ENCODE measurements at places on chromosomes 2 and 18.

GRCh38 chr2:19072161-19072560, 286.3 kb downstream of the OSR1 start:
- no peaks in the 10 kb centered on the region for H3K27me3 ChIP-seq
- no peak for DNase-seq
- no peak overlapping the region for H3K27ac ChIP-seq
- no peak overlapping the region for H3K4me3 ChIP-seq
- no peaks in the 10 kb centered on the region for H3K36me3 ChIP-seq

DNA sequence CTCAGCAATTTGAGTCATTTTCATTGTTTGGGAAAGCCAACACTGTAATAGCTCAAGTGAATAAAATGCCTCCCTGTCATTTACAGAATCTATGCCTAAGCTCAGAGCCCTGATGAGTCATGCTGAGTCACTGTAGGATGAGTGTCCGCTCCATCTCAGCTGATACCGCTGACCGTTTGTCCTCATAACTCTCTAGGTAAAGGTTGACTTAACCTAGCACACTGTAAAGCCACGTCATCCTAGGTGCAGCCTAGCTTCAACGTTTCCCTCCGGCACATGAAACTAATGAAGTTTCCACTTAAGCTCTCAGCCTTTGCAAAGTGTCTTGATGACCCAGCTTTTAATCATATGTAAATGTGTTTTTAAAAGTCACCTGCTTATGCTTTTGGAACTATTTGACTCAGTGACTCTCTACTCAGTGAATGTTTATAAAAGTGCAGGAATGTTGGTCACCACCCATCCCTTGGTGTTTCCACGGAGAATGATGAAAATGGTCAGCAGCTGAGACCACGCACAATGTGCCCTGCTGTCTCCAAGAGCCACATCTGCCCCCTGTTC, 154.0 kb downstream of the PMAIP1 start:
- no peak for DNase-seq
- no peak overlapping the region for H3K27ac ChIP-seq
- no peaks in the 10 kb centered on the region for H3K36me3 ChIP-seq
- H3K27me3 ChIP-seq: no peaks in the 10 kb centered on the region
- H3K4me1 ChIP-seq: no peaks in the 10 kb centered on the region

- H3K27me3 ChIP-seq: no peaks in the 10 kb centered on the region
- no peak overlapping the region for H3K4me3 ChIP-seq
- no peaks in the 10 kb centered on the region for H3K4me1 ChIP-seq
- H3K36me3 ChIP-seq: no peaks in the 10 kb centered on the region
- H3K27ac ChIP-seq: no peak overlapping the region
These were observed 61.2 kb upstream of the IGFBP2 start for GRCh38 chr2:216571909-216572513.

GRCh38 chr2:111139637-111140317, 19.1 kb downstream of the BCL2L11 start:
- H3K36me3 ChIP-seq: no peaks in the 10 kb centered on the region
- H3K27me3 ChIP-seq: no peaks in the 10 kb centered on the region
- H3K4me1 ChIP-seq: no peaks in the 10 kb centered on the region
- no peak overlapping the region for H3K4me3 ChIP-seq
- H3K27ac ChIP-seq: no peak overlapping the region
- no peak for DNase-seq

- H3K27me3 ChIP-seq: no peaks in the 10 kb centered on the region
- no peak for DNase-seq
- peaks cover 8% of the 10 kb centered on the region for H3K36me3 ChIP-seq
- peaks cover 13% of the 10 kb centered on the region for H3K4me1 ChIP-seq
- H3K27ac ChIP-seq: peak overlapping the region; percentile 82
These were observed 2.8 kb downstream of the CYTIP start for GRCh38 chr2:157441072-157441454.

DNA sequence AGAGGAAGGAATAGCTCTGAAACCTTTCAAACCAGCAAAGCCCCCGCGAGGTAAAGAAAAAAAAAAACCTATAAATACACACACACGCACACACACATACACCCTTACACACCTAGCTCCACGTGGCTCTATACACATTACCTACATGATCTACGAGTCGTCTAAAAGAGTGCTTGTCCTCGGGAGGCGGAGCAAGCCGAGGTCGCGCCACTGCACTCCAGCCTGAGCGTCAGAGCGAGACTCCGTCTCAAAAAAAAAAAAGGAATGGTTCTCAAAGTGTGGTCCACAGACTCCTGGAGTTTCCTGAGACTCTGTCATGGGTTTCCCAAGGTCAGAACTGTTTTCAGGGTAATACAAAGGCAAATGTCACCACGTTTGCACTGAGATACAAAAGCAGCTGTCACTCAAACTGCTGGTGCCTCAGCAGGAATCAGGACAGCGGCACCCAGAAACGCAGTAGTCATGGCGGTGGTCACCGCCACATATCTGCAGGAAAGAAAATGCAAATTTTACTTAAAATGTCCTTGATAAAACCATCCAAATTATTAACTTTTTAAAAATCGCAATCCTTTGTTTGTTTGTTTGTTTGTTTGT, 130.0 kb upstream of the GPC1 start:
- H3K4me3 ChIP-seq: no peak overlapping the region
- H3K4me1 ChIP-seq: no peaks in the 10 kb centered on the region
- H3K36me3 ChIP-seq: no peaks in the 10 kb centered on the region
- DNase-seq: no peak
- peaks cover 12% of the 10 kb centered on the region for H3K27me3 ChIP-seq

DNA sequence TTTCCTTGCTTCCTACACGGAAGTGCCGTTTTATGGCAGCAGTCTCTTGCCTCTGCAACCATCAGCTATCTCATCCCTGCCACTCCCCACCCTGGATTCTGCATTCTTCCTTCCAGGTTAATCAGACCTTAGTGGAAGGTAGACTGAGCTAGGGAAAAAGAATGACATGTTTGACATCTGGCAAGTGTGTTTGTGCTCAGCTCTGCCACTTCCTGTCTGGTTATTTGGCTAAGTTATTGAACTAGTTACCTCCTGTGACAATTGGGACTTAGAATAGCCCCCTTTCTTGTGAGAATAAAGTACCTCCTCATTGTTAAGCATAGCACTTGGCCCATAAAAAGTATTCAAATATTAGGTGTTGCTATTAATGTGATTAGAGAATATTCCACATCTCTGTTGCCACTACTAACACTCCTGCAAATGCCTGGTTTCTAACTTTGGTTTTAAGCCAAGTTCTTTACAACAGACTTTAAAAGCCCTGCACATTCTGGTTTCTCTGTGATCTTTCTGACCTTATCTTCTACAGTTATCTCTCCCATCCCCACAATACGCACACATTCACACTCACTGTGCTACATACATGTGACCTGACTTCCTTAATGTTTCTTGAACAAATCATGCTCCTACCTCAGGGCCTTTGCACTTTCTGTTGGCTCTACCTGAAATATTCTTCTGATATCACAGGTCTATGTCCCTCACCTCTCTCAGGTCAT, 10.8 kb upstream of the MAPRE2 start:
- peak overlapping the region; percentile 80 for H3K27ac ChIP-seq
- DNase-seq: no peak
- H3K4me1 ChIP-seq: peaks cover 15% of the 10 kb centered on the region
- H3K4me3 ChIP-seq: peak overlapping the region; percentile 31
- H3K36me3 ChIP-seq: no peaks in the 10 kb centered on the region
- no peaks in the 10 kb centered on the region for H3K27me3 ChIP-seq

- no peaks in the 10 kb centered on the region for H3K27me3 ChIP-seq
- no peaks in the 10 kb centered on the region for H3K36me3 ChIP-seq
- no peaks in the 10 kb centered on the region for H3K4me1 ChIP-seq
- DNase-seq: no peak
- H3K4me3 ChIP-seq: no peak overlapping the region
These were observed 733.6 kb upstream of the ZEB2 start for GRCh38 chr2:145253492-145253891.

GRCh38 chr2:74944987-74945787, 13.3 kb upstream of the POLE4 start:
- no peaks in the 10 kb centered on the region for H3K36me3 ChIP-seq

DNA sequence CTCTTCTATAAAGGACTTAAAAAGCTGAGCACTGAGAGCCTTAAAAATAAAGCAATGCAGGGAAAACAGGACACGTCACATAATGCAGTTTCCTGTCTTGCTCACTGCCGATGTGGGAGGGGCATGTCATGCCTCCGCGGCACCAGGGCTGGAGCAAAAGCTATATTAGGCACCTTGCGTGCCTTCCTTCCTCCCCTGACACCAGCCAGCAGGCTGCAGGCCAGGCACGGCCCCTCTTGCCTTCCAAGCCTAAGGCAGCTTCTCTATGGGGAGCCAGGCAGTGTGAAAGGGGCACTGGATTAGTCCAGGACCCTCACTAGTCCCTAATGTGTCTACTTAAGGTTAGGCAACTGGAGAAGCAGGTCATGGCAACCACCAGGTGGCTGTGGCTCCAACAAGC, 26.3 kb downstream of the MRPL35 start:
- H3K4me1 ChIP-seq: peaks cover 4% of the 10 kb centered on the region
- no peaks in the 10 kb centered on the region for H3K27me3 ChIP-seq
- no peak for DNase-seq
- no peak overlapping the region for H3K4me3 ChIP-seq
- no peak overlapping the region for H3K27ac ChIP-seq

GRCh38 chr2:230717600-230717999, 5.0 kb downstream of the CAB39 start:
- DNase-seq: no peak
- peaks cover 4% of the 10 kb centered on the region for H3K36me3 ChIP-seq
- peak overlapping the region; percentile 87 for H3K27ac ChIP-seq
- H3K4me3 ChIP-seq: peak overlapping the region; percentile 5
- H3K27me3 ChIP-seq: no peaks in the 10 kb centered on the region

DNA sequence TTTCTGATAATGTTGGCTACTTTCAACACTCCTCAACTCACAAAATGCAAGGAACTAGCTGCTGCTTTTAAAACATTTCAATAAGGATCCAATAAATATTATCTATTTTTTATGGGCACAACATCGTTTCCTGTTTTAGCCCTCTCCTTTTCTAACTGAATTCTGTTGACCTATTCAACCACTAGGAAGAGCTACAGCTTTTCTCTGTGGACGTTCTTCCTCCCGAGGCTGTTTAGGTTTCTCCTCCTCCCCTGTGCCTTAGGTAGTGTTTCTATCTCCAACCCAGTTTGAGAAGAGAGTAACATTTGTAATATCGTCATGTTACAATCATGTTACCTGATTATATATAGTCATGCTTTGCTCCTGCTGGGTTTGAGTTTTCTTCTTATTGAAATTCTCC, 91.3 kb upstream of the ITGB6 start:
- H3K4me1 ChIP-seq: peaks cover 8% of the 10 kb centered on the region
- no peak overlapping the region for H3K27ac ChIP-seq
- no peak for DNase-seq
- H3K27me3 ChIP-seq: no peaks in the 10 kb centered on the region
- peaks cover 33% of the 10 kb centered on the region for H3K36me3 ChIP-seq

Data from effector memory CD4-positive, alpha-beta T cell (primary cell).